Calu3 (cell line): ENCODE measurements at places on chromosomes 2 and 18. TPM values are rescaled to one million over a fixed set of nuclear protein-coding genes. Genes with fewer than 3 reads are reported as not detected.

- peaks cover 21% of the 10 kb centered on the region for H3K4me1 ChIP-seq
- DNase-seq, result no peak
- no peaks in the 10 kb centered on the region for H3K27me3 ChIP-seq
- peaks cover 18% of the 10 kb centered on the region for H3K36me3 ChIP-seq
These were observed 1.5 kb downstream of the ZNF804A start for GRCh38 chr2:184599872-184600222.

DNA sequence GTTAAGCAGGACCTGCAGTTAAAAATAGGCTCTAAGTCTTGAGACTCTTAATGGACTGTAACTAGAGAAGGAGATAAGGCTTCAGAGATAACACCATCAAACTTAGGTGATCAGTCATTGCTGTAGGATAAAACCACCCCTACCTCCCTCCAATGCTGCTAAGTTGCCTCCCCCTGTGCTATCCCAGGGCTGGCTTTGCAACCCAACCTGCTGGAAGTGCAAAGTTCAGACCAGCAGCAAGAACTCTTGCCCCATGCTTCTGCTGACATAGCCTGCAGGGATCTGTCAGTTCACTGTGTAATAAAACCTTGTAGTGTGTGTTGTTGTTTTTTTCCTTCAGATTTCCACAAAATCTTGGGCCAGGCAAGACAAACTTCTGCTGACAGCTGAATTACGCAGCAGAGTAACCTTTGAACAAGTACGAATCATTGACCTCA is 57.4 kb upstream of the EPB41L3 start:
- H3K4me1 ChIP-seq, result no peaks in the 10 kb centered on the region
- H3K4me3 ChIP-seq, result no peak overlapping the region
- no peak for DNase-seq
- no peaks in the 10 kb centered on the region for H3K27me3 ChIP-seq
- H3K27ac ChIP-seq, result no peak overlapping the region
- H3K36me3 ChIP-seq, result no peaks in the 10 kb centered on the region

DNA sequence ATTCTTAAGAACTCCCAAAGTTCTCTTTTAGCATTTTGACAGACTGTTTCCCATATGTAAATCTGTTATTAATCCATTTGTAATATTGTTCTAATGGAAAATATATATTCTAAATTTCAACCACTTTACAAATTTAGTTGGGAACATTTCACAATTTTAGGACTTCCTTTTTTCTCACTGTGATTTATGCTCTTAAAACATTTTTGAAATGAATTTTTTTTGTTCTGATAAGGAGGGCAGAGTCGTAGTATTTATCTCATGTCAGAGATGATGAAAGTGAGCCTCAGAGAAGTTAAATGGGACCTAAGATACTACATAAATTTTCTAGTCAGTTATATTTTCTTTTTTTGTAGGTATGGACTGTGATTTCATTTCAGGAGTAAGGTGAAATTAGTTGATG is 26.6 kb downstream of the RASGRP3 start:
- no peak overlapping the region for H3K27ac ChIP-seq
- H3K27me3 ChIP-seq, result no peaks in the 10 kb centered on the region
- H3K4me3 ChIP-seq, result no peak overlapping the region
- H3K4me1 ChIP-seq, result no peaks in the 10 kb centered on the region
- no peaks in the 10 kb centered on the region for H3K36me3 ChIP-seq
- DNase-seq, result no peak

CYB5A gene
- 143 and 169 TPM in 2 replicates for total RNA-seq

DNA sequence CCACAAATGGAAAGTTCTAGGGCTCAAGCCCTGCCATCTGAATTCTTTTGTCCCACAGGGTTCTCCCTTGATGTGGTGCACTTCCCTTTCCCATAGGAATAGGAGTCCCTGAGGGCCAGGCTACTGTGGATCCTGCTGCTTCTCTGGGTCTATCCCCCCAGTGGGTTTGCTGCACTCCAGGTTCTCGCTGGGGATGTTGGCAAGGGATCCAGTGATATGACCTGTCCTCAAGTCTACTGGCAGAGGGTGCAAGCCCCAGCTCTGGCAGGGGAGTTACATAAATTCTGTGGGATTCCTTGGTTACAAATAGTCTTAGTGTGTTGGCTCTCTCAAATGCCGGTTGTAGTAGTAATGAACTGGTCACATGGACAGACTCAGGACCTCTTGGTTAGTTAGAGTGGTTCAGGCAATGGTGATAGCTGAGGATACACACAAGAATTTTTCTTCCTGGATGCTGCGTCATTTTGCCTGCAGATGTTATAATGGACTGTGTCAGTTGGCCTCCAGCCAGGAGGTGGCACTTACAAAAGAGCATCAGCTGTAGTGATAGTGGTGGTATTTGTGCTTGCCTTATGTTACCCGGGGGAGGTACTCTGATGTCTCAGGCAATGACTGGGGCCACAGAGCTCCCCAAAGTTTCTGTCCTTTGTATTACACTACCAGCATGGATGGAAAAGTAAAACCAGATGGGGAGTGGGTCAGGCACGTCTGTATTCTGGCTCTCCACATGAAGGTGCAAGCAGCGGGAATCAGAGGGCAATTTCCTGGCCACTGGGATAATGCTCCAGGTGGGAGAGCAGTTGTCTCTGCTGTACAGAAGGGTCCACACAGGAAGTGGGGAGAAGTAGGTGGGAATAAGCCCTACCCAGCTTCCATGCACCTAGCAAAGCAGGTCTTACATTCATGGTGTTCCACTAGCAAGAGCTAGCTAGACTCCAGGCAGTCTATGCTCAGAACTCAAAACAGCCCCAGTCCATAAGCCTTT is 267.9 kb downstream of the SOX11 start:
- no peak overlapping the region for H3K4me3 ChIP-seq
- H3K4me1 ChIP-seq, result no peaks in the 10 kb centered on the region
- no peak overlapping the region for H3K27ac ChIP-seq
- no peaks in the 10 kb centered on the region for H3K36me3 ChIP-seq
- no peak for DNase-seq

- no peaks in the 10 kb centered on the region for H3K36me3 ChIP-seq
- H3K4me1 ChIP-seq, result peaks cover 21% of the 10 kb centered on the region
- H3K27ac ChIP-seq, result no peak overlapping the region
- H3K27me3 ChIP-seq, result no peaks in the 10 kb centered on the region
- DNase-seq, result no peak
- no peak overlapping the region for H3K4me3 ChIP-seq
These were observed 160.5 kb downstream of the ZFP36L2 start for GRCh38 chr2:43065871-43066270.

DNA sequence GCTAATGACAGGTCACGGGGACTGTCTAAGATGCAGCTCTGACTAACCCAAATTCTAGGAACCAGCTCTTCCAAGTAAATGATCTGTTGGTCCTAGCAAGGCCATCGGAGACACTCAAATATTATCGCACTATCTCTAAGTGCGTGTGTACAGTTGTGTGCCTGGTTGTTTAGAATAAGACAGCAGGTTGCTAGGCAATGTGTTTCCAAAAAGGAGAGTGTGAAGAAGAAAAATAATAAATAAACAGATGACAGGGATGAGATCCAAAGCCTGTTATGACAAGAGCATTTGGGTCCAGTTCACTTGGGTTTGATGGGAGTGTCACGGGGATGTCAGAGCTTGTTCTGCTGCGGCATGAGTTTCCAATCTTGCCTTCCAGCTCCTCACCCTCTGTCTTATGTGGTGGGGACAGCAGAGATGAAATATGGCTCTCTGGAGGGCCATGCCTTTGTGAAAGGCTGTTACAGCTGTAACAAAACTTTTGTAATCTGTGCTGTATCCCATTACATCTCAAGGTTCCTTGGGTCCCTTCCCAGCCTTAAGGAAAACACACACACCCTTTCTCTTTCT is 127.5 kb upstream of the TNP1 start:
- no peaks in the 10 kb centered on the region for H3K4me1 ChIP-seq
- no peak overlapping the region for H3K4me3 ChIP-seq
- DNase-seq, result no peak
- H3K27me3 ChIP-seq, result no peaks in the 10 kb centered on the region

DNA sequence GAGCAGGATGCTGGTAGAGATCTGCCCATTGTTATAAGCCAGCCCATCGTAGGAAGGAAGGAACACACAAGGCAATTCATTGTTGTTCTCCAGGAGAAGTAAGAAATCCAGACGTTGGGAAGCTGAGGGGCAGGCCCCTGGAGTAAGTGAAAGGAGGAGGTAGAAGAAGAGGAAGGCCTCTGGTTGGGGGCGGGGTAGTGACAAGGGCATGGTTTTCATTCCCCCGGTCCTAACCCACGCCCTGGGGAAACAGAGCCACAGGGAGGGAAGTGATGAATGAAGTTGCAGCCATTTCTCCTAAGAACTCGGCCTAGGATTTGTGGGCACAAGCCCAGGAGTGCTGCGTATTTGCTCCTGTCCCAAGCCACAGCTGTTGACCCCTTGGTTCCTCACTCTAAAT is 18.0 kb downstream of the LBH start:
- peaks cover 16% of the 10 kb centered on the region for H3K4me1 ChIP-seq
- no peaks in the 10 kb centered on the region for H3K36me3 ChIP-seq
- no peak overlapping the region for H3K4me3 ChIP-seq
- peaks cover 28% of the 10 kb centered on the region for H3K27me3 ChIP-seq
- no peak overlapping the region for H3K27ac ChIP-seq

GRCh38 chr2:238397356-238397755 is 29.4 kb upstream of the ASB1 start:
- DNase-seq, result no peak
- no peaks in the 10 kb centered on the region for H3K27me3 ChIP-seq
- H3K27ac ChIP-seq, result no peak overlapping the region
- H3K4me1 ChIP-seq, result peaks cover 17% of the 10 kb centered on the region
- no peak overlapping the region for H3K4me3 ChIP-seq

SCYGR8 gene
- total RNA-seq, result not detected in 2 replicates

DNA sequence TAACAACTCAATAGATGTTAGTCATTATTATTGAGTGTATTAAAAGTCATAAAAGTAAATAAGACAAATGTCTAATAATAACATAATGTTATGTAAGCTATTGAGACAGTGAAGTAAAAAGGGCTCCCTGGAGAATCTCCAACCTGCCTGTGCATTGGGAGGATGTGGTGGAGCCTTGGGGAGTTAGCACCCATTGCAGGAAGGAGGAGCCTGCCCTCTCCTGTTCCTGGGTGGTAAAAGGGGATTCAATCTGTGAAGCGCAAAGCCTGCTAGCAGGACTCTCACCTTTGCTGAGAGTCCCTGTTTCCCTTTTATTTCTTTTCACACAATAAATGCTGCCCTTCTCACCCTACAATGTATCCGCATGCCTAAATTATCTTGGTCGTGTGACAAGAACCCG is 206.1 kb downstream of the RAB3GAP1 start:
- H3K4me3 ChIP-seq, result no peak overlapping the region
- H3K4me1 ChIP-seq, result no peaks in the 10 kb centered on the region
- no peaks in the 10 kb centered on the region for H3K27me3 ChIP-seq
- H3K27ac ChIP-seq, result no peak overlapping the region
- no peak for DNase-seq
- no peaks in the 10 kb centered on the region for H3K36me3 ChIP-seq

- DNase-seq, result no peak
- H3K4me3 ChIP-seq, result no peak overlapping the region
- no peak overlapping the region for H3K27ac ChIP-seq
These were observed 104.9 kb upstream of the CAVIN2 start for GRCh38 chr2:191951832-191952231.

- no peak for DNase-seq
- H3K27me3 ChIP-seq, result no peaks in the 10 kb centered on the region
- no peaks in the 10 kb centered on the region for H3K36me3 ChIP-seq
These were observed 1279.0 kb upstream of the LRRTM1 start for GRCh38 chr2:81583311-81584108.

TSPYL6 gene
- total RNA-seq, result not detected in 2 replicates

- no peak for DNase-seq
- no peak overlapping the region for H3K27ac ChIP-seq
- peaks cover 9% of the 10 kb centered on the region for H3K36me3 ChIP-seq
- H3K4me1 ChIP-seq, result peaks cover 8% of the 10 kb centered on the region
- H3K4me3 ChIP-seq, result no peak overlapping the region
These were observed 50.1 kb downstream of the RPL31 start for GRCh38 chr2:101052147-101052546.

DNA sequence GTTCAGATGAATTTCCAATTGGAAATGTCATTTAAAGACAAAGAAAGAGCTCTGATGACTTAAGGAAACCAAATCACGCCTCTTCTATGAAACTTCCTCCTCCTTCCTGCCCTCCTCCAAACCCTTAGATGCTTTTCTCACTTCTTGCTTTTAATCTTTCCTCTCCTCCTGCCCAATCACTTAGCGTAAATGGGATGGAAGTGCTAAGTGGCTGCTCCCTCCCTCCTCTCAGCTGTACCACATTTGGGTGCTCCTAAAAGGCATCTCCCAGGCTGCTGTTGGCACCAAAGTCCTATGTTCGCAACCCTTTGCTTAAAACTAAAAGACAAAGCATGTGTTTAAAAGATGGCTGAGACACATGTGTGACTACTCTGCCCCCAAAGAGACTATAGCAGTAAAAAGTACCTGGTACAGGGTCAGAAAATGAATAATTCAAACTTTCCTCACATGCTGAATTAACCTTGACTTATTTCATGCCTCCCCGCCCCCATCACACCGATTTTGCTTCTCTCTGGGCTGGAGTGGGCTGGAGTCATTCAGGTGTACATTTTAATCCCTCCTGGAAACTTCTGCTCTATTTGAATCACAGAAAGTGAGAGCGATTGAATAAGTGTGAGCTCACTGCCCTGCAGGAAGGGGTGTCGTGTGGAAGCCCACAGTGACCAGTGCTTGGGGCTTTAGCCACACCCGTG is 59.2 kb upstream of the KLF7 start:
- no peak overlapping the region for H3K27ac ChIP-seq
- H3K27me3 ChIP-seq, result no peaks in the 10 kb centered on the region
- DNase-seq, result no peak

DNA sequence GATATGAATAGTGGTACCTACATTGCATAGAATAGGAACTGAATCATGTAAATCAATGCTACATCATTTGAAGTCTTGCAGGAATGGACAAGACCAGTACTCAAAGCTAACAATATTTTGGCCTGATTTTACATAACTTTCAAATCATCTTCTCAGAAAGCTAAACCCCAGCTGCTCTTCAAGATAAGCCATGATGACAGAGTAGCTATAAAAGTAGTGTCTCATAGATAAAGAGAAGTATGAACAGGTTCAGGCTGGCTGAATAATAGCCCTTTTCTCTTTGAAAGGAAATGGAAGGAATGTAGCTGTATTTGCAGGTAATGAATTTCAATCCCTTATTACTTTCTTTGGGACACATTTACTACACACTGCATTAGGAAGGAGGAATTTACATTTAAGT is 28.2 kb downstream of the TSPYL6 start:
- H3K4me3 ChIP-seq, result no peak overlapping the region
- no peak overlapping the region for H3K27ac ChIP-seq
- DNase-seq, result no peak
- H3K36me3 ChIP-seq, result no peaks in the 10 kb centered on the region
- no peaks in the 10 kb centered on the region for H3K4me1 ChIP-seq

FBXO48 gene
- total RNA-seq, result 2.4 and 2.5 TPM in 2 replicates

GRCh38 chr2:72150861-72151356 is 3.2 kb upstream of the CYP26B1 start:
- H3K4me3 ChIP-seq, result peak overlapping the region; percentile 92
- peaks cover 20% of the 10 kb centered on the region for H3K36me3 ChIP-seq
- H3K4me1 ChIP-seq, result peaks cover 31% of the 10 kb centered on the region
- DNase-seq, result no peak
- peaks cover 71% of the 10 kb centered on the region for H3K27me3 ChIP-seq

GRCh38 chr2:19244460-19245363 is 113.7 kb downstream of the OSR1 start:
- H3K27ac ChIP-seq, result no peak overlapping the region
- no peaks in the 10 kb centered on the region for H3K4me1 ChIP-seq
- H3K4me3 ChIP-seq, result no peak overlapping the region
- no peaks in the 10 kb centered on the region for H3K27me3 ChIP-seq
- no peaks in the 10 kb centered on the region for H3K36me3 ChIP-seq
